CD4-positive, alpha-beta memory T cell (primary cell): ENCODE measurements at places on chromosomes 12 and 14. TPM values are rescaled to one million over a fixed set of nuclear protein-coding genes. Genes with fewer than 3 reads are reported as not detected.

- H3K4me1 ChIP-seq, result no peaks in the 10 kb centered on the region
- H3K4me3 ChIP-seq, result no peak overlapping the region
- H3K36me3 ChIP-seq, result no peaks in the 10 kb centered on the region
- H3K27ac ChIP-seq, result no peak overlapping the region
Measured at GRCh38 chr12:70963081-70963660, 42.6 kb upstream of the PTPRR start.

DNA sequence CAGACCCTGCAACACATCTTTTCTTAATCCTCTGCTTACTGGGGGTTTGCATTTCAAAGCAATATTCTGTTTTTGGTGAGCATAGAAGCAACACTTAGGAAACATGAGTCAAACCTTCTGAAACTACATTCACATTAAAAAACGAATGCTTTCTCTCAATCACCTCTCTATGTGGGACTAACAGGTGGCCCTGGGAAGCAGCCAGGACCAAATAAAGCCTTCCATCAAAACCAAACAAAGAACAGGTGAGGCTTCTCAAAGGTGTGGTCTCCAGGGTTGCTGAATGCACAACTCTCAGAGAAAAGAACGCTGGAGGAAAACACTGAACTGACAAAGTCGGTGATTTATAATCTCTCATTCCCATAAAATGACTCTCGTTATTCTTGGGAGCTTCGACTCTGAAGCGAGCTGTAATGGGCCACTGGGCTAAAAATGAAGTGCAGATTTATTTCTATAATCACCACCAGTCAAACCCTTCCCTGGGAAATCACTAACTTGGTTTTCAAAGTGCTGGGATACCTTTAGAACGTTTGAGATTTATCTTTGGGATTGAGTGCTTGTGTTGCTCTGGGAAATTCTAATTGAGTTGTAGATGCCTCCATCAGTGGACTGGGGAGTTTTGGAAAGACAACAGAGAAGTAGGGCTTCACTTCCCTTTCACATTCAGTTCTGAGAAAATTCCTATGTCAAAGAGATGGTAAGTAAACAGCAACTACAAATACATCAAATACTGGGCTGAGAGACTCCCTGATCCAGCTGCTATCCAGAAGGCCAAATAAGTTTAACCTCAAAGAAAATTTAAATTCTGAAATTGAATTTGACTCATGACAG is 262.0 kb upstream of the TMPO start:
- no peak overlapping the region for H3K4me3 ChIP-seq
- H3K27me3 ChIP-seq, result no peaks in the 10 kb centered on the region
- H3K27ac ChIP-seq, result no peak overlapping the region
- H3K36me3 ChIP-seq, result no peaks in the 10 kb centered on the region

GRCh38 chr14:35855876-35856481 is 29.8 kb downstream of the BRMS1L start:
- H3K27me3 ChIP-seq, result no peaks in the 10 kb centered on the region
- H3K36me3 ChIP-seq, result no peaks in the 10 kb centered on the region
- no peaks in the 10 kb centered on the region for H3K4me1 ChIP-seq
- no peak for DNase-seq
- no peak overlapping the region for H3K4me3 ChIP-seq
- no peak overlapping the region for H3K27ac ChIP-seq

- H3K4me3 ChIP-seq, result no peak overlapping the region
- H3K36me3 ChIP-seq, result no peaks in the 10 kb centered on the region
- DNase-seq, result no peak
- H3K4me1 ChIP-seq, result no peaks in the 10 kb centered on the region
- no peak overlapping the region for H3K27ac ChIP-seq
Measured at GRCh38 chr14:80664576-80664975, 277.0 kb downstream of the CEP128 start.

GRCh38 chr12:8780389-8780788 is 42.0 kb upstream of the A2ML1 start:
- no peak overlapping the region for H3K4me3 ChIP-seq
- DNase-seq, result no peak
- no peaks in the 10 kb centered on the region for H3K36me3 ChIP-seq
- H3K27ac ChIP-seq, result no peak overlapping the region

- DNase-seq, result no peak
- no peaks in the 10 kb centered on the region for H3K27me3 ChIP-seq
- no peak overlapping the region for H3K27ac ChIP-seq
- no peaks in the 10 kb centered on the region for H3K4me1 ChIP-seq
- no peak overlapping the region for H3K4me3 ChIP-seq
Measured at GRCh38 chr12:1360441-1361210, 233.8 kb downstream of the FBXL14 start.

DNA sequence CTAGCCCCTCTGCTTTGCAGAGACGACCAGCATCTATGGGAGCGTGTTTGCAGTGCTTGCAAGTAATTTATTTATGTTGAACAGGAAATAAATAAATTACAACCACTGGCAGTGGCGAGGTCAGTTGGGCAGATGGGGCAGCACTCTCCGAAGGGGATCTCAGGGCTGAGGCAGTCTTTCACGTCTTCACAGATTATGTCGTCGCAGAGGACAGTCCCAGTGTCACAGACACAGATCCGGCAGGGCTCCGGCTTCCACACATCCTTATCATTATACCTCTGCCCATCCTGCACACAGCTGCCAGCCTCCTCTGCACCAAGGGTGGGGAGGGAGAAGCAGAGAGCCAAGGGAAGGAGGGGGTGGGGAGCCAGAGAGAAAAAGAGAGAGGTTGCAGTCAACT is 4.5 kb downstream of the COL2A1 start:
- H3K4me3 ChIP-seq, result no peak overlapping the region
- H3K27ac ChIP-seq, result no peak overlapping the region
- H3K36me3 ChIP-seq, result no peaks in the 10 kb centered on the region

DNA sequence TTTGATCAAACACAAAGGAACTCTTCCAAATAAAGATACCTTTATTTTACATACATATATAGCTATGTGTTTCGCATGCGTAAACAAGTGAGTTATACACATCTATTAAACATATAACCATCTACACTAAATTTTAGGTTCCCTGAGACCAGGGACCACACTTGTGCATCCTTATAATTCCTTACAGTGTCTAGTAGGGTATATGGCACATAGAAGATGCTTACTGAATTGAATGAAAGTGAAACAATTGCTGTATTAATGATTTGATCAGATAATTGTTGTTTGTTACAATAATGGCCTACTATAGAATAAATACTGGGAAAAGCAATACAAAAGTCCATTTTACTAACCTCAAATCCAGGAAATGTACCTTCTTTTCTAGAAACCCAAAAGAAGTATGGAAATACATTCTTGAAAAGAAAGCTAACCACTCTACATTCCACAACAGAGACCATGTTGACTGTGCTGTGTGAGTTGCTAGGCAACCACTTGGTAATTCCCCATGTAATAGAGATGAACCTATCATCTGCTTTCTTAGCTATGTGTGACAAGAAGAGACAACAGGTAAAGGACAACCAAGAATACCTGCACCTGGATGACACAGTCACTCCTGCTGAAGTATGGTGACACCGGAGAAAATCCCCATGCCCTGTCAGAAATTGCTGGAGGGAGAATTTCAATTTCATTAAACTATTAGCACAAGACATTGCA is 11.9 kb upstream of the CIPC start:
- peaks cover 17% of the 10 kb centered on the region for H3K4me1 ChIP-seq
- H3K27me3 ChIP-seq, result no peaks in the 10 kb centered on the region
- no peaks in the 10 kb centered on the region for H3K36me3 ChIP-seq
- no peak overlapping the region for H3K27ac ChIP-seq
- H3K4me3 ChIP-seq, result no peak overlapping the region
- DNase-seq, result no peak

Gene PLEKHD1
- 0.30 TPM for total RNA-seq

Gene OR6C2
- not detected for total RNA-seq
